Naive thymus-derived CD4-positive, alpha-beta T cell (primary cell): ENCODE measurements at places on chromosomes 6 and 20. TPM values are rescaled to one million over a fixed set of nuclear protein-coding genes. Genes with fewer than 3 reads are reported as not detected.
A peak's percentile ranks its signal among the peaks of the same experiment; 100 is the strongest.

C20orf202 gene
- total RNA-seq = not detected

SEC63 gene
- total RNA-seq = 84.8 TPM

TMC2 gene
- total RNA-seq = not detected in 2 replicates

PRKN gene
- 8.1 TPM for total RNA-seq

UNC5CL gene
- 7.2 TPM for total RNA-seq

ABRACL gene
- 132 and 137 TPM in 2 replicates for total RNA-seq

PTGIS gene
- not detected for total RNA-seq

SPTLC3 gene
- total RNA-seq = 0.73 TPM

FBXO5 gene
- total RNA-seq = 10.5 TPM

DNA sequence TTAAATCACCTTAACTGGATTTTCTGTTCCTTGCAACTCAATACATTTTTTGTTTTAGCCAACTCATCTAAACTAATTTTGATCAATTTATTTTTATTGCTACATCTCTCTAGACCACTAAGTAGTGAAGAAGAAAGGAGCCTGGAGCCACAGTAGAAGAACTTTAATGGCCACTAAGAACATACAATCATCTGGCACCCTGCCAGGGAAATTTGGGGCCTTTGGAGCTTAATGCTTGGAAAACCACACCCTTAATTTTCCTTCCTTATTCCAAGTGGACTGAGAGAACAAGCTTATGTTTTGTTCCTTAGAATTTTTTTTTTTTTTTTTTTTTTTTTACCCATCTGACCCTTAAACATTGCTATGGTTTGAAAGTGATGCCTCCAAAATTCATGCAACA is 12.0 kb upstream of the GMDS start:
- no peak for DNase-seq

GRCh38 chr6:56359201-56359899 is 112.0 kb upstream of the COL21A1 start:
- peak; percentile 58 for DNase-seq

- no peak for DNase-seq
Observed at GRCh38 chr6:66675906-66676305, 968.9 kb upstream of the EYS start.

DNA sequence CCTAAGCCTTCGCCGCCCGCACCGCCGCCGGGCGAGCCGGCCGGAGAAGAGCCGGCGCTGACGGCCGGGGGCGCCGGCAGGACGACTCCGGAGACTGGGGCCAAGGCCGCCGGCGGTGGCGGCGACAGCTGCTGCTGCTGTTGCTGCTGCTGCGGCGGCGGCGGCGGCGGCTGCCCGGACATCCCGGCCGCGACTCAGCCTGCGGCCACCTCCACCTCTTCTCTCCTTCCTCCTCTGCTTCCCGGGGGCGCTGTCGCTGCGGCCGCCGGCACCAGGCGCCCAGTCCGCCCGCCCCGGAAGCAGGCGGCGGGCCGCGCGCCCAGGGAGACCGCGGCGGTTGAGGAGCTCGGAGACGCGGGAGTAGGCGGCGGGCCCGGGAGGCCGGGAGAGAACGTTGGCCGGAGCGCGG is 307 bp downstream of the RANBP9 start:
- DNase-seq = no peak

GRCh38 chr6:42726485-42727086 is 4.2 kb upstream of the PRPH2 start:
- DNase-seq = peak; percentile 20

DNA sequence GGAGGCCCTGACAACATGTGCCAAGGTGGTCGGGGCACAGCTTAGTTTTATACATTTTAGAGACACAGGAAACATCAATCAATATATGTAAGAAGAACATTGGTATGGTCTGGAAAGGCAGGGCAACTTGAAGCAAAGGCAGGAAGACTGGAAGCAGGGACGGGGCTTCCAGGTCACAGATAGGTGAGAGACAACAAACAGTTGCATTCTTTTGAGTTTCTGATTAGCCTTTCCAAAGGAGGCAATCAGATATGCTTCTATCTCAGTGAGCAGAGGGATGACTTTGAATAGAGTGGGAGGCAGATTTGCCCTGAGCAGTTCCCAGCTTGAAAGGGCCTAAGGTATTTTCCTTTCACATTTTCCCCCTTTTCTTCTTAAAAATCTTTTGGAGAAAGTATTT is 311.0 kb upstream of the RGS17 start:
- no peak for DNase-seq

DNA sequence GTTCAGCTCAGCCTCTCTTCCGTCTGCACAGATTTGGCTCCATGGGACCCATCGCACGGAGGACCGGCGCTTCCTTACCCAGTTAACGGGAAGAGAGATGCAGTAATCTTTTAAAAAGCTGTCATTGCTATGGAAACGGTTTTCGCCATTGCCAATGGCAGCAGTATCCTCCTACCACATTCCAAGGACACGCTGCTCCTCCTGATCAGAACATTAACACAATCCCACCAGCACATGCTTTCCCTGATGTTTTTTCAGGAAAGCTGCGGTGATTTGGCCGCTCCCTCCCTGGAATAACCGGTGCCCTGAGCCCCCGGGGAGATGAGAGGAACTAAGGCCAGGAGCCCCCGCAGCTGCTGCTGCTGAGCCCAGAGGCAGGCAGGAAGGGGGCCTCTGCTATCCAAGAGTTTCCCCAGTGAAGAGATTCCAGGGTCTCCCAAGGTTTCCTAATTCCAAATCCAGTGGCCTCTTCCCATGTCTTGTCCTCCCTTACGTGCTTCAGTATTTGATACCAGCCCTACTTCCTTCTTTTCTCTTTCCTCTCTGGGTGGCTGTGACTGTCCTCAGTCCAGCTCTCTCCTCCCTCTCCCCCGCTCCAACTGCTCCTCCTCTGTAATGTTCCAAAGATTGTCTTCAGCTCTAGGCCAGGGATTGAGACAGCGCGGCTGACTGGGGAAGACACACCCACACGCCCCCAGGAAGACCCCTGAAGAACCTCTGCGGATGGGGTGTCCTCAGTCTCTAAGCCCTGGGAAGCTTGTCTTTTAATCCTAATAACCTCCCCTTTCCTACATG is 2.6 kb downstream of the BNIP5 start:
- DNase-seq = no peak

- no peak for DNase-seq
Observed at GRCh38 chr6:53662457-53662856, 3.1 kb downstream of the KLHL31 start.

DNA sequence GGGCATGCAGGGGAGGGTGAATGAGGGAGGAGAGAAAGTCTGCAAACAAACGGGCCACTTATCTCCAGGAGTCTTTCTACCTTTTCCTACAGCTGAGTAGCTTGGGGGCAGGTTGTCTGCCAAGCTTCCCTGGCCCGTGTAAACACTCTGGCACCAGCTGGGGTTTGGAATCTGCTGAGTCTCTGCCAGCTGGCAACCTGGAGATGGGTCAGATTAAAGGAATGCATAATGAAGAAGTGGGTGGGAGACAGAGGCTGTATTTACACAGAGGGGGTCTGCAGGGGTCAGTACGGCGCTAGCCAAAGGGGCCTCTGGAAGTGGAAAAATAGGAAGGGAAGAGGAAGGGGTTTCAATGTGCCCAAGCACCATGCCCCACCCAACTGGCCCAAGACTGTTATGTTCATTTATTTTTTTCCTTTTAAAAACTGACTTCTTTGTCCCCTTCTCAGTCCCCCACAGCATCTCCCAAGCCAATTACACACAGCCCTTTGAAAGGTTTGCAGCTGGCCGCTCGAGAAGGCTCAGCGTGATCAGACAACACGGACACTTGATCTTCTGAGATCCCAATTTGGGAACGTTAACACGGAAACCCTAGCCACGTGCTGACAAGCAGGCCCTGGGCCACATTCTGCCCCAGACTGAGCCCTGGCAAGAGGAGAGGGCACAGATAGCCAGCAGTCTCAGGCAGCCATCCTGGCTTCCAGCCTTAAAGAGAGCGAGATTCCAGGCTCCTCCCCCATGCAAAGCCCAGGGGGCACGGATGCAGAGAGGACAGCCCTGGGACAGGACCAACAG is 25.2 kb downstream of the TRAM2 start:
- no peak for DNase-seq

DNA sequence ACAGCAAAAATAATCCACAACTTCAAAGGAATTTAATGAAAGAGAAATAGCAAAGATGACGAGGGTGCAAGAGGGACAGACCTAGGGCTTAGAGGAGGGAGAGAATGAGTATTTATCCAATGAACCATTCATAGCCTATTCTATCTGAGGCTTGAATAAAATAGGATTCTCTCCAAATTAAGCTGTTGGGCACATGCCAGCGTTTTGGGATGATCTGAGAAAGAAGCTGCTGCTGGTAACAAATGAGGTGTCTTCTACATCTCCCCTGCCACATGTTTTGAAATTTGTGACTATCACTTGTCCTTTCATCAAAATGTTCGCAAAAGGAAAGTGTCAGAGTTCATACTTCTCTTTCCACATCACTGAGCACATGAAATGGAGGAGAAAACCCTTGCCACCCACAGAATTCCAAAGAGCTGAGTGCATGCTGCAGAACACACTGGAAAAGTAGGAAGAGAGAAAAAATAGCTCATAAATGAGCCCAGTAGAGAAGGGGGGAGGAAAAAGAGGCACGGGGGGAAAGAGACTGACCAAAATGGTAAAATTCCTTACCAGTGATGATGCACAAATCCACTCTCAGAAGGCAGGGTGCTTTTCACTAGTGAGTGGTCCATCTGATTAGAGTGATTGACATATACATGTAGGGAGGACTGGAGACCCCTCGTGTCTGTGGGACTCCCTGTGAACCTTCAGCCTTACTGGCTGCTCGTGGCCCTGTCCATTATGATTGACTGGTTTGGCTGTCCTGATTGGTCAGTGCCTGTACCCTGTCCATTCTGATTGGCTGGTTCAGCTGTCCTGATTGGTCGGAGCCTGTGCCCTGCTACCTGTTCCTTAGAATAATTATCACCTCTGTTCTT is 180.5 kb downstream of the OGFRL1 start:
- no peak for DNase-seq

- DNase-seq = no peak
Observed at GRCh38 chr6:48139818-48140614, 29.0 kb upstream of the PTCHD4 start.

DNA sequence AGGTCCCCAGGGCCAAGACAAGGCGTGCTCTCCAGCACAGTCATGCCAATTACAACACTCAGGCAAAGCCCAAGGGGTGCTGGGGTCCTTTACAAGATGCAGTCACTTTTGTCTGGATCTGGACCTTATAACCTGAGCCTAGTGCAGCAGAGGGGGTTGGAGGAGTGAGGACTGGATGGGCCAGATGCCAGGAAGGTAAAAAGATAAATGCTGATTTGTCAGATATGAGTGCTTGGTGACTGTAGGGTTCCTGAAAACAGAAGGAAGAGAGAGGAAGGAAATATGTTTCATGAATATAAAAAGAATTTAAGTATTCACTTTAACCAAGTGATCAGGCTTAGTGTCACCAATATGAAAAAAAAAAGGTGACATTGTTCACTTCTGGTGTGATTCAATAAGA is 43.4 kb upstream of the TFAP2A start:
- DNase-seq = no peak

- DNase-seq = peak; percentile 69
Observed at GRCh38 chr6:53651205-53651763, 14.3 kb downstream of the KLHL31 start.

GRCh38 chr20:19649041-19649440 is 109.0 kb upstream of the RIN2 start:
- DNase-seq = no peak

GRCh38 chr6:70398783-70399728 is 14.3 kb upstream of the FAM135A start:
- no peak for DNase-seq

DNA sequence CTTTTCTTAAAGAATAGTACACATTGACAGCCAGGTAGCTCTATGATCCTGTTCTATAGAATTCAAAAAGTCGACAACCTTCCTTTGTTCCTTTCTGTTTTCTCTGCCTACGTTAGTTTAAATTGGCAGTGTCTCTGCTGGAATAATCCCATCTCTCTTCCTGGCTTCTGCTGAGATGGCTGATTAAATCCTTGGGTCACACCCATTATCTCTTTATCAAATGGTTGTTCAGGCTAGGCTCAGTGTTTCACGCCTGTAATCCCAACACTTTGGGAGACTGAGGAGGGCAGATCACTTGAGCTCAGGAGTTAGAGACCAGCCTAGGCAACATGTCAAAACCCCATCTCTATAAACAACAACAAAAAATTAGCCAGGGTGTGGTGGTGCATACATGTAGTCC is 44.4 kb downstream of the HFE start:
- DNase-seq = no peak

DNA sequence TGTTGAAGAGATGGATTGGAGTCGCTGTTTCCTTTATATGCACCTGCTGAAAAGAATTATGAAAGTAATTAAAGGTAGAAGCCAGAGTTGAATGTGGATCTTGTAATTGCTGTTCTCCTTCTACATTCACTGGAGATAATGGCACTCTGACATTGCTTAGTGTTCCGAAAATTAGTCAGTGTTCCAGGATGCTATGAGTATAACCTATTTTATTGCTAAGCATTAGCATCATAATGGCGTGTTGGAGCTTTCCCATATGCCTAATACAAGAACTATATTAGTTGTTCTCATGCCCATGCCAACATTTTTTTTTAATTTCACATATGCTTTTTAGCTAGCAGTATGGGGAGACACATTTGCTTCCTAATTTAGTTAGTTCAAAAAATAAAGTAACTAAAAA is 236.4 kb downstream of the ARHGAP18 start:
- no peak for DNase-seq

DNA sequence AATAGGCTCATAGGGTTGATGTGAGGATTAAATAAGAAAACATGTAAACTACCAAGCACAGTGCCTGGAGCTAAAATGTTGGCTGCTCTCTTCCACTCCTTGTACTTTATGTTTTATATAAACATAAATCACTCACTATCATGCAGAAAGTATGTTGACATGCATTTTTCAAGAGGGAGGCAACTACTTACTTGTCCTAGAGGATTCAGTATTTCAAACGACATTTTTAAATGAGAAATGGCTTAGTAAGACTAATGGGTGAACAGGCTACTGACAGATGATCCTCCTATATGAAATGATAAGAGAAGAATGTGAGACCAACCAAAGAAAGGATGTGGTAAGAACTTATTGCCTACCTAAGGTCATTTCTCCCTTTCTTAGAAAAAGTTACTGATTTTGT is 21.0 kb downstream of the LATS1 start:
- DNase-seq = no peak

GRCh38 chr6:143878272-143878760 is 14.0 kb downstream of the ZC2HC1B start:
- no peak for DNase-seq

GRCh38 chr6:107853230-107853629 is 29.1 kb upstream of the SCML4 start:
- no peak for DNase-seq

- no peak for DNase-seq
Observed at GRCh38 chr20:36246401-36246800, 10.1 kb downstream of the AAR2 start.

DNA sequence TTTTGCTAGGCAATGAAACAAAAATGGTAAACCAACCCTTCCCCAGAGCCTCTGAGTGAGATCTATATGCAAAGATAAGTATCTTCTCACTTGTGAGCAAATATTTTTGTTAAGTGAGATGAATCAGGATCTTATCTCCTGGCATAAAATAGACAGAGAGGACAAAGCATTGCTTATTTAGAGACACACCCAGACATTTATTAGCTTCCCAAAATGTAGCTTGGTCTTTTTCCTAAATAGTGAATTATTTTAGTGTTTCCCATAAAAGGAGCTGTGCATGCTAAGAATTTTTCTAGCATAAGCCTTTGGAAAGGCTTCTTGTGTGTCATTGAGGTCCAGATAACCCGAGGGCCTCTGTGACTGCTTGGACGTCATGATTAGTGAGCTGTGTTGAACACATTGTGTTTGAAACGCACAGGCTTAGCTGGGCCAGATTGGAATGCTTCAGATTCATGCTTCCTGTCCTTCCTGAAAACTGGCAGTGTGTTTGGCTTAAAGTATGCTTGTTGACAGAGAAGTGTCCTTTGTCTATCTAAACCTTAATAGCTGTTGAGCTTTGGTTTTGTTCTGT is 16.5 kb downstream of the MTHFD1L start:
- DNase-seq = no peak
